ENCODE measurements at places on chromosomes 7 and 10. TPM values are rescaled to one million over a fixed set of nuclear protein-coding genes. Genes with fewer than 3 reads are reported as not detected.

Gene C10orf67
- 0.16 TPM for total RNA-seq

Gene ZNF789
- total RNA-seq: 25.3 TPM

Gene AMPH
- 17.0 TPM for total RNA-seq

Gene PIP
- not detected for total RNA-seq

Gene ELMO1
- 78.9 TPM for total RNA-seq

Gene TMEM254
- total RNA-seq: 8.6 TPM

DNA sequence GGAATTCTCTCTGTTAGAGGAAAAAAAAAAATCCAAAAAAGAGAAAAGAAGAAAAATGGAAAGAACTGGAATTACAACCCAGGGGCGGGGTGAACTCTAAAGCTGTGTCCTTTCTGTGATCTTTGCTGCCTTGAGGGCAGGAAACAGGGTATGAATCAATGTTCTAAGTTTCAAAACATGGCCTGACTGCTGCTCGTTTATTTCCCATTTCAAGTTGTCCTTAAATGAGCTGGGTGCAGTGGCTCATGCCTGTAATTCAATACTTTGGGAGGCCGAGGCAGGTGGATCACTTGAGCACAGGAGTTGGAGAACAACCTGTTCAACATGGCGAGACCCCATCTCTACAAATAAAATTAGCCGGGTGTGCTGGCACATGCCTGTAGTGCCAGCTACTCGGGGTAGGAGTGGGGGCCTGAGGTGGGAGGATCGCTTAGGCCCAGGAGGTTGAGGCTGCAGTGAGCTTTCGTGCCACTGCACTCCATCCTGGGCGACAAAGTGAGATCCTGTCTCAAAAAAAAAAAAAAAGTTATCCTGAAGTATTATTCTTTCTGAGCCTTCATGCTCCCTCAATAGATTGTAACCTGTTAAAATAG lies 24.7 kb upstream of the TFAM start:
- no peak for DNase-seq

DNA sequence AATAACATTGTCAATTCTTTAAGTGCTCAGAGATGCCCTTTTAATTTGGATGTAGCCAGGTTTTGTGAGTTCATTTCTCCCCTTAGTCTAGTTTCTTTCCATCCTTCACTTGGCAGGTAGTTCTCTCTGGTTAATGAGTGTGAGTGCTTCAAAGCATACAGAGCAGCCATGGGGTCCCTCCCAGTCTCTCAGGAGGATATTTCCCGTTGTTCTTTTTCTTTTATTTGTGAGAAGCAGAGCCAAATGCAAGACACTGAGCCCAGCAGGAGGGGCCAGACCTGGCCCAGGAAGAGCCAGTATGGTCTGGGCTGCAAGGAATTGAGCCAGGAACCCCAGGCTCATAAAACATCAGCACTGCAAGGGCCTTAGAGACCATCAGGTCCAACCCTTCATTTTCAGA lies 52.4 kb downstream of the PLCE1 start:
- no peak for DNase-seq

GRCh38 chr7:37987732-37988131 lies 67.3 kb downstream of the EPDR1 start:
- DNase-seq: no peak

GRCh38 chr7:74615933-74616780 lies 41.4 kb upstream of the GTF2I start:
- DNase-seq: no peak

DNA sequence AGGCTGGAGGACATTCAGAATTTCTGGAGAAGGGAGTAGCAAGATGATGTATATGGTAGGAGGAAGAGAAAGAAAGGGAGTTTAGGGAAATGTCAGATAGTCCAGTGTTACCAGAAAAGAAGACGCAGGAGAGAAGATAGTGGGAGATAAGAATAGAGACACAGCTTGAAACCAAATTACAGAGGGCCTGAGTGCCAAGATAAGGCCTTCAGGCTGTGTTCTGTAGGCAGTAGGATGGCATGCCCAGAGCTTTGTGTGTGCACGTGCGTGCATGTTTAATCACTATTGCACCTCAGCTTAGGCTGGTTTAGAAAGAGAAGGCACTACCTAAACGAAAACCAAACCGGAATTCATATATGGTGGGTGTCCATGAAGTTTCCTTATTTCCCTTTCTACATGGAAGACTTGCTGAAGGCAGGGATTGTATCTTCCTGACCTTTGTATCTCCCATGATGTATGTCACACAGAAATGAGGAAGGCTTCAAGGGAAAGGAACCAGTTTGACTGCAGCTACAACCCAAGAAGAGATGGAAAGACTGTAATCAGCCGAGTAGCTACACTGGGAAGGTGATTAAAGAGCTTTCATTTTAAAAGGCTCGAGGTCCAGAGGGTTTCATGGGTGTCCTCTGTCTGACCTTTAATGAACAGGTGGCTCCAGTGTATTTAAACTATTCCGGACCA lies 35.8 kb upstream of the BHLHA15 start:
- no peak for DNase-seq

DNA sequence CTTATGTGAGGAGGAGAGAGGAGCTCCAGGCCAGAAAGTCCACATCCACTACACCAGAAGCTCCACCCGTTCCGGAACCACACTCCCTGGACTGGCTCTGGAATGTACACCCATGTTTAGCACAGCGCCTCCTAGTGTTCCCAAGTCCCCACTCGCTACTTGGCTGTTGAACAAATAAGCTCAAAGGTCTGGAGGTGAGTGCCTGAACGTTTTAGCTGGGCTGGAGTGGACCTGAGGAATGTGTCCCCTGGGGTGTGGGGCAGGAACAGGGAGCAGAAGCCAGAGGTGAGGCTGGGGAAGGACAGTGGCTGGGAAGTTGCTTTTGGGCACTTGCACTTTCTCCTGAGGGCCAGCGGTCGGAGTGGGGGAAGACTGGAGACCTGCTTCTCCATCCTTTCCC lies 164.1 kb upstream of the CDCA7L start:
- no peak for DNase-seq

GRCh38 chr10:121558238-121558637 lies 40.0 kb downstream of the FGFR2 start:
- DNase-seq: no peak

DNA sequence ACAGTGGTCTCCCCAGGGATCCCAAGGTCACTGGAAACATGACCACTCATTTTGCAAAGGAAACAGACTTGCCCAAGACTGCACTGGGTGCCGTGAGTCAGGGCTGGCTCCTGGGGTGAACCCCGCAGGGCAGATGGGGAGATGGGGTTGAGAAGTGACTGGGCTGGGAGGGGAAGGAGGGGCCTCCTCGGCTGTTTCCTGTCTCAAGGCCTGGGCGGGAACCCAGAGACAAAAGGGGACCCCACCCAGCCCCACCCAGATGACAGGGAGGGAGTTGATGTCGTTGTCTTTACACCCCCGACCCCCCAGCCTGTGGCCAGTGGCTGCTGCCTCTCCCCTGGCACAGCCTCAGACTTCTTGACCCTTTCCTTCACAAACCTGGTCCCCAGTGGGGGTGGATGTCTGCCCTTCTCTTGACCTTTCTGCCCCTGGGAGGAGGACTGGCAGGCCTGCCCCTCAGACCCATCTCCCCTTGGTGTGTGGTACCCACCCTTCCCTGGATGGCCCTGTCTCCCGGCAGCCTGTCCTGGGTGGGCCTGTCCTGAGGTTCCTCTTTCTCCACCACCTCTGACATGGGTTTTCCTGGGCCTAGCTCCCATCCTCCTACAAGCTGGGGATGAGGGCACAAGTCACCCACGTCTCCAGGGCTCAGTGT lies 1.4 kb downstream of the MYO1G start:
- no peak for DNase-seq

- no peak for DNase-seq
Observed at GRCh38 chr10:64071218-64071617, 550.0 kb downstream of the REEP3 start.

DNA sequence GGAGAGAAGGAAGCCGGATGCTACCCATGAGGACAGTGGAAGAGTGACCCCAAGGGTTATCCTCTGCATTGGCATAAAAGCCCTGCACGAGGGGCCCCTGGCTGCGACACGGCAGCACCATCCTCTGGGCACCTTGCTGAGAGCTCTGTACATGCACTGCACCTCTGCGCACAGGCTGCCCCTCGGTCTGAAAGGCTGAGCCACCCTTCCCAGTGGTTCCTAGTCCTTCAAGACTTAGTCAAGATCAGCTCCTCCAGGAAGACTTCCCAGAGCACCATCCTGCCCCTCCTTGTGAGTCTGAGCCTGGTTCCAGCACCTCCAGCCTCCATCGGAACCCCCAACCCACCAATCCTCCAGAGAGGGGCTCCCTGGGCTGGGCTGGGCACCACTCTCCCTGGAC lies 37.9 kb upstream of the CNPY1 start:
- no peak for DNase-seq

DNA sequence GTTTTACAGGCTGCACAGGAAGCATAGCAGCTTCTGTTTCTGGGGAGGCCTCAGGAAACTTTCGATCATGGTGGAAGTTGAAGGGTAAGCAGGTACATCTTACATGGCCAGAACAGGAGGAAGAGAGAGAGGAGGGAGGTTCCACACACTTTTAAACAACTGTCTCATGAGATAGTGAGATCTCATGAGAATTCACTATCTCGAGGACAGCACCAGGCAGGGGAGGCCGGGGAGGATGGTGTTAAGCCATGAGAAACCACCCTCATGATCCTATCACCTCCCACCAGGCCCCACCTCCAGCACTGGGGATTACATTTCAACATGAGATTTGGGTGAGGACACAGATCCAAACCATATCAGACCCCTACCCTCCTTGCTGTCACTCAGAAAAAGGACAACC lies 23.7 kb downstream of the ZNF503 start:
- no peak for DNase-seq

DNA sequence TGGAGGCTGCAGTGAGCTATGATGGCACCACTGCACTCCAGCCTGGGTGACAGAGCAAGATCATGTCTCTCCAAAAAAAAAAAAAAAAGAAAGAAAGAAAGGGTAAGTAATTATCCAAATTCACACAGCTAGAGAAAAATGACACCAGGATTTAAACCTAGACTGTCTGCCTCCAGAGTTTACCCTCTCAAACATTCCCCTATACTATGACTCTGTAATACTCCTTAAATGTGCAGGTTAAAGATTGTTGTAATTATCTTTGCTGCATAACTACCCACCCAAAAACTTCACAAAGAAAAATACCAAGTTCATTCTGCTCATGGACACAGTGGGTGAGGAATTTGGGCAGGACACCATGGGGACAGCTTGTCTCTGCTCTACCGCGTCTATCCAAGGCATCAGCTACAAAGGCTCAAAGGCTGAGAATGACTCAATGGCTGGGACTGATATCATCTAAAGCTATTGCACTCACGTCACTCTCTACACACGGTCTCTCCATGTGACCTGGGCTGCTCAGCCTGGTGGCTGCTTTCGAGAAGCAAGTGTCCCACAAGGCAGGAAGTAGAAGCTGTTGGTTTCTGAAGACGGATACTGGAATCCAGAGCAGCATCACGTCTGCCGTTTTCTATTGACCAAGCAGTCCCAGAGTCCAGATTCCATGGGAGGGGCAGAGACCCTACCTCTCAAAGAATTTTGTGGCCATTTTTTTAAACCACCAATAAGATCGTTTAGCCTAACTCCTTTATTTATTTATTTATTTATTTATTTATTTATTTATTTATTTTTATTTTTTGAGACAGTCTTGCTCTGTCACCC lies 185.7 kb upstream of the AUTS2 start:
- peak; percentile 32 for DNase-seq

GRCh38 chr7:157622000-157622399 lies 285.2 kb downstream of the DNAJB6 start:
- no peak for DNase-seq

DNA sequence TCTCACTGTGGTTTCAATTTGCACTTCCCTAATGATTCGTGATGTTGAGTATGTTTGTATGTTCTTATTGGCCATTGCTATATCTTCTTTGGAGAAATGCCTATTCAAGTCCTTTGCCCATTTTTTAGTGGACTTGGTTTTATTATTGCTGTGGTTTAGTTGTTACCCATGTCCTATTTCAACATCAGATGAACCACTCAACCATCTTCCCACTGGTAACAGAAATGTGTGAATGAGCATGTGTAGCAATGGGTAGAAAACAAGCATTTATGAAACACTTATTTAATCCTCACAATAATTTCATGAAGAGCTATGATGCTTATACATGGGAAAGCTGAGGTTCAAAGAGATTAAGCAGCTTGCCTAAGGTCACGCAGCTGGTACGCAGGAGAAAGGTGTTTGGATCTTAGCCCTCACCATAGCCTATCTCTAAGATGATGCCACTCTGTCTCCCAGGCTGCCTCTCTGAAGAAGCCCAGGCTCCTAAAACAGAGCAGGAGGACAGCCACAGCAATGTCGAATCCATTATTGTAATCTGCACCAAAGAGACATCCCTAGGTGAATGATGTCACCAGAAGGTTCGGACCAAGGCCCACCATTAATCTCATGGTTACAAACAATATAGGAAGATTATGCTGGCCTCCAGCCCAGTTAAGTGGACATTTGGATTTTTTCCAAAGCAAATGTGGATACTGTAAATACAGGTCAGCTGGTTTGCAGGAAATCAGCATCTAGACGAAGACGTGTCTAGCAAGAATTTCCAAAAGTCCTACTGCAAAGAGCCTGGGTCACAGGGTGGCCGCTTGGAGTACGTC lies 447.6 kb upstream of the ZMIZ1 start:
- no peak for DNase-seq

- no peak for DNase-seq
Observed at GRCh38 chr10:77550378-77550777, 87.2 kb downstream of the KCNMA1 start.

DNA sequence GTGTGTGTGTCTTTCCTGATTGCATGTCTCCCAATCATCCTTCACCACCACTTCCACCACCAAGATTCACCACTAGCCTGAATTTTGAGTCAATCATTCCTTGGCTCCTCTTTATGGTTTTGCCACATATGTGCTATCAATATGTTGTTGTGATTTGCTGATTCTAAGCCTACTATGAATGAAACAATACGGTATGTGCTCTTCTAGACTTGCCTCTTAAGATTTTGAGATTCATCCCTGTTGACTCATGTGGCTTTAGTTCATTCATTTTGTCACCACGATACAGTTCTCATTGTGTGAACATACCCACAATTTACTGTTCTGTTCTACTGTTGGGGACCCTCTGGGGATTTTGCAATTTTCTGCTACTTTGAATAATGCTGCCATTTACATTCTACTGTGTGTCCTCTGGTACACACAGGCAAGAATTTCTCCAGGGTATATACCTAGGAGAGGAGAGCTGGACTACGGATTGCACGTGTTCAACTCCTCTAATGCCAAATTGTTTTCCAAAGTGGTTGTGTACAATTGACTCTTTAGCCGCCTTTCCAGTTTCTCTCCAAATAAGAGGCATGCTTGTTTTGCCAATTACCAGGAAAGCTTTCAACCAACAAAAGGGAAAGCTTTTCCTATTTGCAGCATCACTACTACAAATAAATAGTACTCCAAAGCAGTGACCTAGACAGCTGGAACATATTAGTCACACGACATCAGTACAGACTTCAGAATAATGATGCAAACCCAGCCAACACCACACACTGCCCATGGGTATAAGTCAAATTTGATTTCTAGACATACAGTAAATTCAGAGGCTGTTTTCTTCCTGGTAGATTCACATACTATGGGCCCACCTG lies 30.0 kb downstream of the SGMS1 start:
- no peak for DNase-seq
